ENCODE measurements at places on chromosomes 11 and 22.

DNA sequence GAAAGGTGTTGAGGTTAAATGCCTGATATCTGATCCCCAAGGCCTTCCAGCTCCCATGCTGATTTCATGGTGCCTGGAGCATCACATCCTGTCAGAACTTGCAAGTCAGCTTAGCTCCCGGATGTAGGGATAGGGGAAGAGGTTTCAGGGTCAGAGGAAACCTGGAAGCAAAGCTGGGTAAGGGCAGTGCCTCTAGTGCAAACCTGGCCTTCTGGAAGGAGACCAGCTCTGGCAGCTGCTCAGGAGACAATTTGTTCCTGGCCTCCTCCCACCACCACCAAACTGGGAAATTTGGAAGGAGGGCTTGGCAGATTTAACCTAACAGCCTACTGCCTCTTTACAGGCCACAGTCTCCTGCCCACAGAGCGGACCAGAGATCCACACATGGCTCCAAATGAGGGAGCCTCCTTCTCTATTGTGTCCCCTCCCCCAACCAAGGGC lies 9.2 kb upstream of the TSKU start:
- DNase-seq = no peak

DNA sequence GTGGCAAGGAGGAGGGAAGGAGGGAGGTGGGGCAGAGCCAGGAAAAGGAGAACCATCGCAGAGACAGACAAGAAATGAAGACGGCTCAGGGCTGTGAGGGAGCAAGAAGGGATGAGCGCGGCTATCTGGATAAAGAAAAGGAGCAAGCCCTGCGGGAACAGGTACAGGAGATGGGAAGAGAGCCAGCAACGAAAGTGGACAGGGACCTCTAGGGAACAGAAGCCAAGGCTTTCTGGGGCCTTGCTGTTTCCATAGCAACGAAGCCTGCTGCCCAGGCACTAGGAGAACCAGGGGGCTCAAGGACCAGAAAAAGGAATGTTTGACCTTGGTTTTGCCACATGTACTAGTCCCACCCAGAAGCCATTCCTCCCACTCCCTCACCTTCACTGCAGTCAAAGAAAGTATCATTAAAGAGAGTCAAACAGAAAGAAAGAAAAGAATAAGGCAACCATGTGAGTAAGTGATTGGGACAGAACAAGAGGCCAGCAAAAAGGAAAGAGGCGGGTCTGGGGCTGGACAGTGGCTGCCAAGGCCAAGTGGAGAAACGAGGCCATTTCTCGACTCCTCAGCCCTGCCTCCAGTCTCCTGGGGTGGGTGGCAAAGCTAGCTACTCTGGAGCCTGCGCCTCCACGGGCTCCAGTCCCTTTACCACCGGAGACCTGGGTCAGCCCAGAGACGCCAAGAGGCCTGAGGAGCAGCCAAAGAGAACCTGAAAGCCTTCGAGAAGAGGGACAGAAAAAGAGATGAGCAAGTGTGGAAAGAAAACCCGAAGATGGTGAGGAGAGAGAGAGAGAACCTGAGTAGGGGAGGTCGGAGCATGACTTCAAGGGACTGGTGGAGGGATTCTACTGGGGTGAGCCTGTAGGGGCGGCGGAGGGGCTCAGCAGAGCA lies 35.1 kb downstream of the NRXN2 start:
- DNase-seq = no peak

- no peak for DNase-seq
Observed at GRCh38 chr11:65036931-65037330, 4.1 kb upstream of the SAC3D1 start.

DNA sequence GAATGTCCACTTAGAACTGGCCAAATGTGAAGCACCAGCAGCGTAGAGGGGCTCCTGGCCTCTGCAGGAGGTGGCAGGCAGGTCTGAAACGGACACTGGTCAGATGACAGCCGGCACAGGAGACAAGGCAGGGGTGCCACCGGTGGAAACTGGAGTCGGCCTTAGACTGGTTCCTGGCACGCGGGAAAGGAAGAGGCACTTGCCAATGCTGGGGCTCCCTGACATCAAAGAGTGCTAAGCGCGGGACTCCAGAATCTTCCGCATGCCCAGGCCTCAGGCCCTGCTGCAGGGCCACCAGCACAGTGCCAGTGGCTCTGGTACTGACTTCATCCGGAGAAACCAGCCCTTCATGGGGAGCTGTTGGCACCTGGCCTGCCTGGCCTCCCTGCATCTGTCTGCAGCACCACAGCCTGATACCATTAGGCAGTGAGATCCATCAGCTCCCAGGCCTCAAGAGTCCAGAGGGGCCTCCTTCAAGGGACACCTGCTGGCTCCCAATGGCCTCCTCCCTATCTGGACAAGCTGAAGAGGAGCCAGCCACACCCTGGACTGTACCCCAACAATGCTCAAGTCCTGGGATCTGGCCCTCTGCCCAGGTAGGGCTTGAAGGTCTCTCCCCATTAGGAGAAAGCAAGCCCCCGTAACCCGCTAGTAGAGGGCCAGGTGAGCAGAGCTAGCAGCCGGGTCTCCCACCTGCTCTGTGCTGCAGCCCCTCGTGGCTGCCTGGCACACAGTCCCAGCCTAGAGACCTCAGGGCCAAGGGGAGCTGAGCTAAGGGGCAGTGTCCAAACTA lies 29.7 kb upstream of the GNB1L start:
- DNase-seq = no peak

- DNase-seq = no peak
Observed at GRCh38 chr11:61358566-61358965, 3.1 kb downstream of the CYB561A3 start.
